Smooth muscle cell of the brain vasculature (primary cell): ENCODE measurements at places on chromosomes 5 and 9.

GRCh38 chr9:117678871-117679270 is 25.3 kb upstream of the TLR4 start:
- DNase-seq: no peak

DNA sequence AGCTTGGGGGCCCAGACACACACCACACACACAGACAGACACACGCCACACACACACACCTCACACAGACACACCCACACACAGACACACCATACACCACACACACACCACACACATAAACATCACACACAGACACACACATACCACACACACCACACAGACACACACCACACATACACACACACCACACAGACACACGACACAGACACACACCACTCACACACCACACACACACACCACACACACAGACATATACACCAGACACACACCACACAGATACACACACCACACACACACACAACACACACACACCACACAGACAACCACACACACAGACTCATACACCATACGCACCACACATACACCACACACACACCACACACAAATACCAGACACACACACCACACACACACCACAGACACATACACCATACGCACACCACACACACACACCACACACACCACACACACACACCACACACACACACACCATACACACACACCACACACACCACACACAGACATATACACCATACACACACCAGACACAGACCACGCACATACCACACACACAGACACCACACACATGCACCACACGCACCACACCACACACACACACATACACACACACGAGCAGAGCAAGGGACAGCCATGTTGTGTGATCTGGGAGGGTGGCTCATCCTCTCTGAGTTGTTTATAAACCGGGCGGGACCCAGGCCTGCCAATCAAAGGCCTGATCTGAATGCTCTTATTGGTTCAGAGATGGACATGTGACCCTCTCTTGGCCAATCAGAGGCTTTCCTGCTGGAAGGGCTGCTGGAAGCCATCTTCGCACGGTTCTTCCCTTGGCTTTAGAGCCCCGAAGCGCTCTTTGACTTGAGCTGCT is 148.3 kb downstream of the GAPVD1 start:
- DNase-seq: no peak

DNA sequence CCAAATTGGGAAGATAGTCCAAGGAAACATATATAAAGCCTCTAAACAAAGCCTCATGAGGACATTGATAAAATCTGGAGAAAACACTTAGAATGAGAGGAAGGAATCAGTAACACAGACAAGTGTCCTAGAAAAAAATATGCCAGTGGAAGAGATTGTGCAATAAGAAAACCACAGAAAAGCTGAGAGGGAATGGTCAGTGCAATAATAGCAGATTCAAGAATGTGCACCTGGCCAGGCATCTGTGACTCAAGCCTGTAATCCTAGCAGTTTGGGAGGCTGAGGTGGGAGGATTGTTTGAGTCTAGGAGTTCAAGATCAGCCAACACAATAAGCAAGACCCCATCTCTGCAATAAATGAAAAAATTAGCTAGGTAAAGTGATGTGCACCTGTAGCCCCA is 691.2 kb upstream of the CDH6 start:
- DNase-seq: no peak

- no peak for DNase-seq
Measured at GRCh38 chr9:129916707-129917106, 81.4 kb downstream of the USP20 start.

GRCh38 chr9:126159430-126160060 is 167.1 kb upstream of the MVB12B start:
- no peak for DNase-seq

- no peak for DNase-seq
Measured at GRCh38 chr5:52139888-52140615, 647.7 kb upstream of the ITGA1 start.

- DNase-seq: no peak
Measured at GRCh38 chr5:180808461-180809000, 5.9 kb upstream of the MGAT1 start.

DNA sequence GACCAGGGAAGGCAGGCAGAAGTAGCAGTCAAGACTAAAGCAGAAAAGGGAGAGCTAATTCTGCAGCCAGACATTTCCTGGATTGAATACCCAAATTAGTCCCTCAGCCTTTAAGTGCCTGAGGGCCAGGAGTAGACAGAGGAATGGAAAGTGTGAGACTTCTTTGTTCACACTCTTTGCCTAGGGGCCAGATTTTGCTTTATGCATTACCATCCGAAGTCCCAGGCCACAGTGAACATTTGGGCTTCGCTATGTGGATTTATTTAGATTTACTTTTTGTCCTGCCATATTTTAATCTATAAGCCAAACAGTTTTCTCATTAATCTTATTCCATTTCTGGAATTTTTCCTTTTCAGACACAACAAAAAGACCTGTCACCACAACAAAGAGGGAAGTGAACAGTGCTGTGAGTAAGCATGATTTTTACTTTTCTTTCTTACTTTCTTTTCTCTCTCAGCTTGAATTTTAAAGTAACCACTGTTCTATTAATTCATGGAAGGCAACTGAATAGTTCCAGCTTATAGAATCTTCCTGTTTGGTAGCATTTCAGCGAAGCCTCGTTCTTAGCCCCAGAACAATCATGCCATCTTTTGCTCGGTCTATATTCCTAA is 52.6 kb downstream of the PDCD1LG2 start:
- DNase-seq: no peak

DNA sequence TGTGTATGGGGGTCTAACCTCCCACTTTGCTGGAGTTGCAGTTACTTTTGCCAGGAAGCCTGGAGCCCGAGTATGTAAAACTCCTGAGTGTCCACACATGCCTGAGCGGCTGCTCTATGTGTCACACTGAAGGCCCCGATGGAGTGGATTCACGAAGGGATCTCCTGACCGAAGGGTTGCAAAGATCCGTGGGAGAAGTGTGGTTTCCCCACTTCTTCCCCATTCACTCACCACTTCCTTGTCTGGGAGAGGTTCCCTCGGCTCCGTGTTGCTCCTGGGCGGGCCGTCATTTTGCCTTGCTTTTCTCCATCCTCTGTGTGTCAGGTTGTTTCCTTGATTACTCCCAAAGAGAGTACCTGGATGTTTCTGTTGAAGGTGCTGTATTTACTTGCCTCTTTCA is 16.2 kb upstream of the IL3 start:
- DNase-seq: no peak

GRCh38 chr9:21919377-21920362 is 74.5 kb downstream of the CDKN2A start:
- no peak for DNase-seq

DNA sequence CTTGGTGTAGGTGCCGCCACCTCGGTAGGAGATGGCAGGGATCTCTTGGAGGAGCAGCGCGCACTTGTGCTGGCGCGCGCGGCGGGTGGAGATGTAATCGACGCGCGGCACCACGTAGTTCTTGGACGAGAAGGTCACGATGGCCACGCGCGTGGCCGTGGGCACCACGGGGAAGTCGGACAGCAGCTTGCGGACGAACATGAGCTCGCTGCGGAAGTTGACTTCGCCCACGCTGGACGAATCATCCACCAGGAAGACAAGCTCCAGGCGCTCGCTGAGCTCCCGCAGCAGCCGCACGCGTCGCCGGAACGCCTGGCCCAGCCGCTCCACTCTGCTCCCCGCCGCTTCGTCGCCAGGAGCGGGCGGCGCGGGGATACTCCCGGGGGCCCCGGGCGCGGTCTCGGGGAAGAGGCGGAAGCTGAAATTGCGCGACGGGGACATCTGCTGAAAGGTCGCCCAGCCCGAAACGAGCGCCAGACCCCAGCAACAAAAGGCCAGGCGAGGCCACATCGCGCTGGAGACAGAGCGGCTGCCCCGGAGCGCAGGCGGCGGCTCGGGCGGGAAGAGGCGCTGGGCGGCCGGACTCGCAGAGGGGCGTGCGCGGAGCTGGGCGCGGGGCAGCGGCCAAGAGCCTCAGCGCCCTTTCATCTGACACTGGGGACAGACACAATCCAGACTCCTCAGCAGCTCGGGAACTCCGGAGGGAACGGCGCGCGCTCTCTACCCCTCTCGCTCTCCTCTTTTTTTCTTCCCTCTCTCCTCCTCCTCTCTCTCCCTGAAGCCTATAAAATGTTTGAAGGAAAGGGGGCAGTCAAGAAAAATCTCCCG is at the start of gene SVEP1:
SVEP1 (minus strand) TSS at position 708 of the 828 bp plus-strand sequence; CDS start at position 510, 198 bp downstream.
- no peak for DNase-seq

DNA sequence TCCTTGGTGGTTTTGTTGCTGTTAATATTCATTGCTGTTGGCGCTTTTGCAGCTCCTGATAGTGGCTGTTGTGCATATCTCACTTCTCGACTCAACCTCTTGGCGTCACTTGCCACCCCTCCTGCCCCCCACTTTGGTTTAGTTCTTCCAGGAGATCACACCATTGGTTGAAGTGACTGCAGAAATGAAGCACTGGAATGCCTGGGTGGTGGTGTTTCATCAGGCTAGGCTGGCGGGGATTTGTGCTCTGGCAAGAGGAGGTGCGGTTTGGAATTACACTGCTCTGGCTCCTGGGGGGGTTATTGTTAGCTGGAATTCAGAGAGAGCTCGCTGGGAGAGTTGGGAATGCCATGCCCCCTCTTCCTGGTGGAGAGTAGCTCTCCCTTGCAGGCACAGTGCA is 11.5 kb downstream of the PRRC2B start:
- DNase-seq: no peak

- no peak for DNase-seq
Measured at GRCh38 chr5:173397516-173397915, 69.3 kb upstream of the STC2 start.

GRCh38 chr5:31361234-31361633 is 167.7 kb downstream of the CDH6 start:
- no peak for DNase-seq

- DNase-seq: no peak
Measured at GRCh38 chr9:75410405-75410804, 322.1 kb downstream of the OSTF1 start.

DNA sequence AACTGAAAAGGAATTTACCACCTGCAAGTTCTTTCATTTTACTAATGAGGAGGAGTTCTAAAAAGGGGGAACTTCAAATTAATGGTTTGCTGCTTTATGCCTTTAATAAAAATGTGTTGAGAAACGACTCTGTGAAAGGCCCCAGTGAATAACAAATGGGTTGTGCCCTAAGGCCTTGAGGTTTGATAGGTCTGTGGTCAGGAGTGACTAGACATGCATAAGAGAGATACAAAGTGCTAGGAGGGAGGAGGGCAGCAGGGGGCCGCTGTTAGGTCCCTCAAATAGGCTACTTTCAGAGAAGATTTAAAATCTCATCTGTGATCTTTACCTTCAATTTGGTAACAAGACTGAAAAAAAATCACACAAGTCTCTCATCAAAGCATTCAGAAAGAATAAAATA is 58.3 kb downstream of the FAM81B start:
- no peak for DNase-seq

- no peak for DNase-seq
Measured at GRCh38 chr5:61806491-61807020, 474.5 kb downstream of the ZSWIM6 start.
